ENCODE measurements at places on chromosomes 2 and 18. TPM values are rescaled to one million over a fixed set of nuclear protein-coding genes. Genes with fewer than 3 reads are reported as not detected.

- no peak for DNase-seq
Observed at GRCh38 chr18:68837665-68838451, 40.0 kb downstream of the CCDC102B start.

DNA sequence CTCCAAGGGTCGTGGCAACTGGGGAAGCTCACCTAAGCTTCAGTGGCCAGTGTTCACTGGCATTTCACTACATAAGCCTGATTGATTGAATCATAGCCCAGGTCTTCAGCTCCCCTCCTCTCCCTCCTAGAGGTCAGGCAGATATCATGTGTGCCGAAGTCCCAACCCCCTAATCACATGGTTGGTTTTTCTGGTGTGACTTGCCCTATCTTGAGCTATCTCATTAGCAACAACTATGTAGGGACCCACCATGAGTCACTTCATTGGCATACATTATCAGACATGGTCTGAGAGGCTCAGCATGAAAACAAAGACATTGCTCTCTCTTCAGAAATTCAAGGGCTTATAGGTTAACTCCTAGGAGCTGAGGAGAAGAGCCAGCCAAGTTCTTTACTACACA, 76.8 kb downstream of the LYPD1 start:
- no peak for DNase-seq

DNA sequence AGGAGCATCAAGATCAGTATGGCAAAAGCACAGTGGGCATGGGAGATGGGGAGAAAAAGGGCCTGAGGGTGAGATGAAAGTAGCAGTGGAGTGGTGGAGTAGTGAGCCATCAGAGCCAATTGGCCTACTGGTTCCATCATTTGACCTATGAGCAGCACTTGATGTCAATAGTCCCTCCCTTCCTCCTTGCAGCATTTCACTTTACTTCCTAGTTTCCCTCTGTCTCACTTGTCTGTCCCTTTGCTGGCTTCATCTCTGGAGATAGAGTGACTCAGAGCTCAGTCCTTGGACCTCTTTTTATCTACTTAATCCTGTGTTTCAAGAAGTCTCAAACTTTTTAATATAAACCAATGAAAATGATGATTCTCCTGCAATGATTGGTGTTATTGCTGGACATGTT, 32.1 kb downstream of the FBXO48 start:
- no peak for DNase-seq

GRCh38 chr2:180571559-180571958, 408.8 kb upstream of the UBE2E3 start:
- DNase-seq = no peak

DNA sequence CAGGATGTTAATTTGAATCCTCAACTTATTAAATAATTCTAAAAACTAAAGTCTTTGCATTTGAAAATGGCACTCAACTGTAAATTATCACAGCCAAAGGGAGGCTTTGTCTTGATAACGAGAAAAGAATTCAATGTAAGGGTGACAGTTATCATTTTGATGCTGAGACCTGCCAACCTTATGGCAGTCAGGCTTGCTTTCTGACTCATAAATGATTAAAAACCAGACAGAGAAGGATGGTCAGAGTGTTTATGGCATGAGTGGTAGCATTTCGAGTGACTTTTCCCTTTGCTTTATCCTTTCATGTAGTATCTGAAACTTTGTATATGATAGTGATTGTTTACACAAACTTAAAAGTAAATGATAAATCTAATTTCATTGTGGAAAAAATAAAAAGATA, 53.9 kb upstream of the EPC2 start:
- DNase-seq = no peak

NCKAP5 gene
- 3.9 TPM for total RNA-seq

ME2 gene
- total RNA-seq = 39.0 TPM

- no peak for DNase-seq
Observed at GRCh38 chr2:160747501-160748170, 254.0 kb upstream of the RBMS1 start.

- DNase-seq = no peak
Observed at GRCh38 chr18:62037012-62037742, 144.4 kb upstream of the RNF152 start.

DNA sequence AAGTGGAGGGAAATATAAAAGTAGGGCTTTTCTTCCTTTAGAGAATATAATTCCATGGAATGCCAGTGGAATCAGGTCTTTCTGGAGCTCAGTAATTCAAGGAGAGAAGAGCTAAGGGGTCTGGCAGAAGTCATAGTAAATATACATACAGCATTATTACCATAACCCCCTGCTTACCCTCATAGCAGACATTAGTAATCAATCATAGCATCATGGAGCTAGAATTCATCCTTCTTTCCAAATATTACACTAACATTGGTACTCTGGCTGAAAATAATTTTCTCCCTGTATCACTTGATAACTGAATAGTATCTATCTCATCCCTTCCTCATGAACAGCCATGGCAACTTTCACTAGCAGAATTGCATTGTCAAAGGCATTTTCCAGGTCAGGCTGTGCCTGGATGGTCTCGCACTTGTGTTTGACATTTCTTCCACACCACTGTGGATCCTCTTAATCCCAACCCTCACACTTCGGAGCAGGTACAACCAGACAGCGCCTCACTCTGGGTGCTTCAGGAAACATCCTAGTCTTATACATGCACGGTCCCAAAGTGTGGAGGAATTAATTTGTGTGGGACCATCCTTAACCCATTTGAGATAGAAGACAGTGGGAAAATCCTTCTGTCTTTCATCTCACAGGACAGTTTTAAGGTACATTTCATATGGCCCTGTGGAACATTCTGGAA, 84.2 kb upstream of the SEC11C start:
- DNase-seq = no peak

- DNase-seq = no peak
Observed at GRCh38 chr2:143482316-143482715, 353.1 kb downstream of the ARHGAP15 start.

GPBAR1 gene
- total RNA-seq = 49.3 TPM

- DNase-seq = no peak
Observed at GRCh38 chr2:142973822-142974207, 96.4 kb downstream of the KYNU start.

DNA sequence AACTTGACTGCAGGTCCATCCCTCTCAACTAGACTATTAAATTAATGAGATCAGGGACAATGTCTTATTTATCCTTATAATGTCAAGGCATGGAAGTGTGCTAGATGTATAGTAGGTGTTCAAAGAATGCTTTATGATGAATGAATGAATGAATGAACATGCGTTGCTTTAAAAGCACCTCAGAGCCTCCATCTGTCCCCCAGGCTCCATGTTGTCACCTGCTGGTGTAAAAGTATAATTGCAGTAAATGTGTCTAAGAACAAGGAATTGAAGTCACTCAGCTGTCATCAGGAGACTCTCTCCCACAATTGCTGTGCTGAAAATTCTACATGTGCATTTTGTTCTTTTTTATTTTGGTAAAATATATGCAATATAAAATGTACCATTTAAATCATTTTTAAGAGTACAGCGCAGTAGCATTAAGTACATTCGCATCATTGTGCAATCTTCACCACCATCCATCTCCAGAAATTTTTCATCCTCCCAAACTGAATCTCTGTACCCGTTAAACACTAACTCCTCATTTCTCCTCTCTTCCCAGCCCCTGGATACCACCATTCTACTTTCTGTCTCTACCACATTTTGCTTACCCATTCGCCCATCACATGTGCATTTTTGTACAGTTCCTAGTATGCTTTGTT, 52.6 kb downstream of the GNAL start:
- no peak for DNase-seq

DNA sequence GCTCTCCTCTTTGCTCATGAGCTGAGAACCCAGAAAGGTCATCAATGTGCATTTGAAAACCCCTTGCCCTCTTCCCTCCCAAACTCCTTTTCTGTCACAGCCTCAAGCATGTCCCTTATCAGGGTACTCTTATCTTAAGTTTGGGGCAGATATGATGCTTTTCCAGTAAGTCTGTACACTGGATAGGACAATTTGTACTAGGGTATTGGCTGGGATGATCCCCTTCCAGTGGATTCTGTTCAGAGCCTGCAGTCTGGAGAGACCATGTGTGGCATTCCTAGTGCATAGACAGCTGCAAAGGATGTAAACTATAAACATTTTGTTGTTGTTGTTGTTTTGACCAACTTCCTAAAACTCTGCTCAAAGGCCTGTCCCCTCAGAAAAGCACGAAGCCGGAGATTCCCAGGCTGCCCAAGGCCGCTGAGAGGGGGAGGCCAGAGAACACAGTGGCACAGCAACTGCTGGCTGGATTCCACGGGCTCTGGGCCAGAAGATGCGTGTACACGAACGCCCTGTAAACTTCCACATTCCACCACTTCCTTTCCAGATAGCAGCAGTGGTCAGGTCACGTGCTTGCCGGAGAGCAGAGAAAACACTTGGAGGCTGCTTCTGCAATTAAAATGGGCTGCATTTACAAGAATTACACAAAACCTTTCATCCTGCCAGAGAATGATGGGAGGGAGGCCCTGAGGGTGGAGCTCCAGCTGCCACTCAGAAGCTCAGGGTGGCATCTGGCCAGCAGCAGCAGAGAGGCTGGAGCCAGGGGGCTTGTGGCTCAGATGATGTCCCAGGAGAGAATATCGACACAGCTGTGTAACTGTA, 42.1 kb downstream of the BMP10 start:
- peak; percentile 97 for DNase-seq

CFC1 gene
- total RNA-seq = not detected

DNA sequence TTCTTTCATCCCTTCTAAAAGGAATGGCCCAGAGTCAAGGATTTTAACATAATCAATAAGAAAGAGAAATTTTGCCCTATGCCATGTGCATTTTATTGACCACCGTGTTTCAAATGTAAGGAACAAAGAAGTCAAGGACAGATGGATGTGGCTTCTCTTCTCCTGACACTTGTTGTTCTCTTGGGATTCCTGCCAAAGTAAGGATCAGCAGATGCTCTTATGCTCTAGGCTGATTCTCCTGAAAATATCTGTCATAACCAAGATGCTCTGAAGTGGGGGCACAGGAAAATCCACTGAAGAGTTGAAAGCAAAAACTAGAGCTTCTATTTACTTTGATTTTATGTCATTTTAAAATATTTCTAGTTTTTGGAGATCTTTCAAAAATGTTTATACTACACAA, 72.9 kb upstream of the SYT4 start:
- DNase-seq = no peak

DNA sequence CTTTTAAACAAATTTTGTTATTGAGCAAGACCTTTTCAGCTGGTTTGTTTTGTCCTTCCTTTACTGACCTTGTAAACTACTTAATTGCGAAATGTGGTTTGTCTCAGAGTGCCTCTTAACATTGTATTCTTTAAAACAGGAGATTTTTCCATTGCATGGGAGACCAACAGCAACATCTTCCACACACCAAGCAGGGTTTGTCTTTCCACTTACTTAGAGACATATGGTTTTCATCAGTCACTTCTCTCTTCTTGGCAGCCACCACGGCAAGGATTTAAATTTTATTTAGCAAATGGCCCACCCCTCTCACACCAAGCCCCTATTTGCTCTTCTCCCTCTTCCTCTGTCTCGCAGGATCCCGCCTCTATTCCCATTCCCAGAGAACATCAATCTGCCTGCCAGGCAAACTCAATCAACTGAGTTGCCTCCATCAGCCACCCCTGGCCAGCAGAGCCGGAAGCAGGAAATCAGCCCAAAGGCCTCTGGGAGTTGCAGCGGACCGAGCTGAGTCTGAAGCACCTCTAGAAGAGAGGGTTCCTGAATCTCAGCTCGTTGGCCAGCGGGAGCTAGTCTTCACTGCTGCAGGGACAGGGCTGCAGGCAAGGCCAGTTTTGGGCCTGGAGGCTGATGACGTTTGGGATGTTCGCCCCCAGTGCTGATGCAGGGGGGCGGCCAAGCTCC, 11.3 kb upstream of the CIB4 start:
- peak; percentile 20 for DNase-seq

TGIF1 gene
- total RNA-seq = 82.0 TPM

- DNase-seq = peak; percentile 33
Observed at GRCh38 chr2:163667064-163667887, 68.5 kb downstream of the FIGN start.

KATNAL2 gene
- total RNA-seq = 8.0 TPM

GRCh38 chr2:30527859-30528258, 80.8 kb downstream of the LCLAT1 start:
- no peak for DNase-seq

- no peak for DNase-seq
Observed at GRCh38 chr2:117646872-117647271, 167.6 kb upstream of the DDX18 start.

ZBTB14 gene
- 14.1 TPM for total RNA-seq

- DNase-seq = no peak
Observed at GRCh38 chr2:240435948-240436682, 652 bp downstream of the GPC1 start.

- no peak for DNase-seq
Observed at GRCh38 chr2:205670292-205670691, 12.0 kb upstream of the NRP2 start.

DLX1 gene
- 0.46 TPM for total RNA-seq

ERICH2 gene
- 0.86 TPM for total RNA-seq

GRCh38 chr2:145058457-145058856, 538.5 kb upstream of the ZEB2 start:
- DNase-seq = no peak

DNA sequence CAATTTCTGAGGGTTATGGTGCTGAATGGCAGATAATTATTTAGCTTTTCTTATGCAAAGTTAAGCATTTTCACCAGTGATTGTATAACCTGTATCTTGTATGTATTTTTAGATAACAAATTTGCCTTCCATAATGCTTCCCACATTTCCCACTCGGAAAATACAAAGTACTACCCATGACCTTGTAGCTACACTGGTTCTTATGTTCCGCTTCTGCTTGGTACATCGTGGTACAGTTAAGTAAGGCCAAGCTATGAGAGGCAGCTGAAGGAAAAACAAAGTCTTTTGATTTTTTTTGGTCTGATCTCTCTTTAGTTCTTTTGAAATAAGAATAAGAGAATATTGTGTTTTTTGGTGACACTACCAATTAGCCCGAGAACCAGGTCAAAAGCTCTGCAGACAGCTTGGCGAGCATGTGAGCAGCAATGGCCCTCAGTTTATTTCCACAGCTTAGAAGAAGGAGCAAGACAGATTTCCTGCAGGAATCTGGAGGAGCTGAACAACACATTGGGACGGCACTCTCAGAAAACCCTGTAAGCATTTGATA, 26.8 kb downstream of the SH3YL1 start:
- no peak for DNase-seq

DNA sequence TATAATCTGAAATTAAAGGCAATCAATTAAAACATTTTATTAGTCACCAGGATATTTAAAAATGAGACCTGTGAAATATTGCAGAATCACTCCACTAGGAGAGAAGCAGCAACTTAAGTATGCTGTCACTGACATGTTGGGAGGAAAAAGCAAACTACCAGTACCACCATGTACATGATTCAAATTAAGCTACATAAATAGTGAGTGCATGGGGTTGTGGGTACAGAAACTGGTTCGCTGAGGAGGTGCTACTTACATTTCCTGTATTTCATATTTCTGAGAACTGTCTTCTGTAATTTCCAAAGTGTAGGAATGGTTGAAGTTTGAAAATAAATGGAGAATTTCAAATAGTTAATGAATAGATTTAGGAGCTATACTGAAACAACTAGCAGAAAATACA, 7.9 kb upstream of the NR4A2 start:
- DNase-seq = no peak

TGFA gene
- 51.0 TPM for total RNA-seq

DNA sequence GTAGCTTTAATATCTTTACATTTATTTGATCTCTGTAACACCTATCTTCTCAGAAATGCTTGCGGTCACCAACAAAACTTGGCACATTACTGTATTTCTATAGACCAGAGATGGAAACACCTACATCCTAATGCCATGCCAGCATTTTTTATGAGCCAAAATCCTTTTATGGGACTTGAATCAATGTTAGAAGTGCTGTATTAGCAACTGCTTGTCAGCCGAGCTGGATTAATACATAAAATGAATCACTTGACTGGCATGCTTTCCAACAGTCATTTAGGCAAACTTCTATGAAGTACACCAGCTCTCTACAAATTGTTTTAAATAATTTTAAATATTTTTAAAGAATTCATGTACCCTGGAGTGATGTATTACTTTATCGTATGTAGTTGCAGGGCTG, 272.9 kb upstream of the NRP2 start:
- DNase-seq = no peak
